ENCODE measurements at places on chromosomes 7 and 10. TPM values are rescaled to one million over a fixed set of nuclear protein-coding genes. Genes with fewer than 3 reads are reported as not detected.

Gene GNAT3
- total RNA-seq, result not detected

Gene RASSF4
- 12.3 TPM for total RNA-seq

GRCh38 chr7:24462117-24462516 is 111.1 kb upstream of the PALS2 start:
- no peak for DNase-seq

DNA sequence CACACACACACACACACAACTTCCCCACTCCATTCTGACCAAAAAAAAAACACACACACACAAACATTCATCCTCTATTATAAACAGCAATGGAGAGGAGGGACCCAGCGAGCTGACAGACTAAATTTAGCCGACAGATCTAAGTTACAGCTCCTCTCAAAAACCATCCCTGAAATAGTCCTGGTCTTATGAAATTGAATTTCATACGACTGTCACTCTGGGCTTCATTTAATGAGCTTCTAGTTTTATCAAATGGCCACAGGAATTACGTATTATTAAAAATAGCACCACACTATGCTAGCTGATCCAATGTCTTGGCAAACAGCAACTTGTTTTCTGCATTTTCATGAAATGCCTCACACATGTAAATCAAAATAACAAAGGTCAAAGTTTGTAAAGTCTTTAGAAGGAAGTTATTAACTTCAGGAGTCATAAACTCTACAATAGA is 131.3 kb upstream of the ASAH2 start:
- no peak for DNase-seq

All from H1 (cell line).